LoVo (cell line): ENCODE measurements at places on chromosomes 4 and X.

DNA sequence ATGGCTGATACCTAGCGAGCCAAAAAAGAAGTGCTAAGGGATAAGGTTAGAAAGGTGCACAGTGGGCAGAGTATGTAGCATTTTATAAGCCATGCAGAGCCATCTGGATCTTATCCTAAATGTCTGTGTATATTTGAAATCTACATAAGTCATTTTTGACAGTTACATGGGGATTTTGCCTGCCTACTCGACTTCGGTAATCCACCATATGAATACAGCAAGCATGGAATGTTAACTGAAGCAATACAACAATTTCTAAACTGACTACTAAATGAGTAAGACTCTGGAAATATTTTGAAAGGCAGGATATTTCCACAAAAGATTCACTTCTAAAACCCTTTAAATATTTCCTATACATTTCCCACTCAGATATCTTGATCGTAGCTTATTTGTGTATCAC is 122.5 kb downstream of the KCNIP4 start:
- no peak for DNase-seq

DNA sequence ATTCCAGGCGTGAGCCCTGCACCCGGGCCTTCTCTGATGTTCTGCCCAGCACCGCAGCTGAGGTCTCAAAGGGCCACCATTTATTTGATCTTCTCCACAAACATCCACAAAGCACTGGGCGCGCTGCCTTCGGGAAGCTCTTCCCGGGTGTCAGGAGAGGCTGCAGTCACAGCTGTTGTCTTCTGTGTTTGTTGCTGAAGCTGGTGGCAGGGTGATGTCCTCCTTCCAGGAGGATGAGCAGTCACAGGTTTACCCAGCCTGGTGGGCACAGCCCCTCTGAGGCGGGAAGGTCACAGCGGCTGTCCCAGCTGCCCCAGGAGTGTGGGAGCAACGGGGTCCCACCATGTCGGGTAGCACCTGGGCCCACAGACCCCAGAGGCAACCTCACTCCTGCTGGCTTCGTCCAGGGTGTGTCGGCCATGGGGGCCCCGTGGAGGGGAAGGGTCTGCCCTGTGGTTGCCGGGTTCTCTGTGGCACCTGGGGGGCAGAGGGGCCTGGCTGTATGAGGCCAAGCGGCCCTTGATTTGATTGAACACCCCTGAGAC is 27.6 kb downstream of the FGFRL1 start:
- no peak for DNase-seq

- no peak for DNase-seq
These were observed 31.3 kb upstream of the ETNPPL start for GRCh38 chr4:108794136-108794535.

DNA sequence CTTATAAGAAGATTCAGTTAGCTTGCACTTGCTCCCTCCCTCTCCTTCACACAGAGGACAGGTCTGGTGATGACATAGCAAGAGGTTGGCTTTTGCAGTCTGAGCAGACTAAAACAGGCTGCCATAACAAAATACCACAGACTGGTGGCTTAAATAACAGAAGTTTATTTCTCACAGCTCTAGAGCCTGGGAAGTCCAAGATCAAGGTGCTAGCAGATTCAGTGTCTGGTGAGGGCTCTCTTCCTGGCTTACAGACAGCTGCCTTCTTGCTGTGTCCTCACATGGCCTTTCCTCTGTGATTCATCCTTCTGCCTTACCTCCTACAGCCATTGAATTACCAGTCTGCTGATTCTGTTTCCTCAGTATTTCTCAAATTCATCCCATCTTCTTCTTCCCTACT is 13.1 kb downstream of the RP2 start:
- DNase-seq: no peak

GRCh38 chrX:1909419-1910206 is 294.8 kb downstream of the ASMT start:
- no peak for DNase-seq

- DNase-seq: no peak
These were observed 240.0 kb downstream of the GPC3 start for GRCh38 chrX:133745349-133745748.

- no peak for DNase-seq
These were observed 27.9 kb upstream of the BBS7 start for GRCh38 chr4:121898150-121898549.

DNA sequence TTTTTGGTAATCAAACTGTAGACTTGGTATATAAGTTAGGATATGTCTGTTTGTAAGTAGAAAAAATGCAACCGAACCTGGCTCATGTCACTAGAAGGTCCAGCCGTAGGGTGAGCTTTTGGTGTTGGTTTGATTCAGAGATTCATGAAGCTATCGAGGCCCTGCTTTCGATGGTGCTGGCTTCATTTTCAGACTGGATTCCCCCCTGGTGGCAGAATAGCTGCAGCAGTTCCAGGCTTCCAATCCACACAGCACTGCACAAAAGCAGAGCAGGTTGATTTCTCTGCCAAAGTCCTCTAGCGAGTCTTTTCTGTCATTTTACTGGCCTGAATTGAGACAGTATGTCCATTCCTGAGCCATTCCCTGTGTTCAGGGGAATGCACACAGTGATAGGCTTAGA is 33.1 kb downstream of the PDK3 start:
- DNase-seq: no peak

DNA sequence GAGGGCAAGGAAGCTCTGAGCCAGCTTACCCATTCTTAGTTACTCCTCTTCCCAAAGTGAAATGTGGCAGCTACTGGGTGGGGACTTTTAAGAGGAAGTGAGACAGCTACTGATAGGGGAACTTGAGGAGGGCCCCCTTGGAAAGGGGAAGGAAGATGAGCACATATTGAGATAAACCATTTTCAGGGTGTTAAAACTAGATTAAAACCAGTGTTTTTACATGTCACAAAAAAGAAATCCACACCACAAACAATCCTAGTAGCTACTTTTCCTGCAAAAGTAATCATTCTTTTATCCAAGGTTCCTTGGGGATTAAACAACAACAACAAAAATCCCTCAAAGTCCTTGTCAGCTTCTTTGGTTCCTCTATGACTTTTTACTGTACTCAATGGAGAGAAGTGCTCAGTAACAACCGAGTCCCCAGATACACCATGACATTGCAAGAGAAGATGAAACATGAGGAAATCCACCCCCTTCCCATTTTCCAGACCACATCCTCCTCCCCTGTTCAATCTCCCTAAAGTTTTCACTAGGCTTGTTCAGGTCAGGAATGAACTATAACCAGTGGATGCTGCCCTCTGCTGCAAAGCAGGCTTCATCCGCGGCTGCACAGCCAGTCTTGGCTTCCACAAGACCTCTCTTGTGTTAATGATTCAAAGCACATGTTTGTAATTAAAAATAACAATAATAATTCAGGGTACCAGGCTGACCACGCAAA is 113.5 kb upstream of the TMEM164 start:
- DNase-seq: no peak

- no peak for DNase-seq
These were observed 69.6 kb upstream of the MTNR1A start for GRCh38 chr4:186624951-186625350.

DNA sequence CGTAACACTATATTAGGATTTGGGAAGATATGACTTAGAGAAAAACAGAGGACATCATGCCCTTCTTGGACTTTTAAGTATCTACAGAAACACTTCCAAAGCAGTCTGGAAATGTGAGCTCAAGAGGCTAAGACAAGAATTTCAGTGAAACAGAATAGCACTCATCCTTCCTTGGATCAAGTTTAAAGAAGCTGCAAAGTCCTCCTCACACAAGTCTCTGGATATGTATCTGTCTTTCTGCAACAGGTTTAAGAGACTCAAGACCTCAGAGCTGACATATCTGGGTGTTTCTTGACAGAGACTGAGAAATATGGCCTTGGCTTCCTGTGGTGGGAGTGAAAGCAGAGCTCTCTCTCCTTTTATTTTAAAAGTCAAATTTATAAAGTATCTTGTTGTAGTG is 82.5 kb upstream of the GIMD1 start:
- DNase-seq: no peak

- no peak for DNase-seq
These were observed 266.6 kb downstream of the NKX6-1 start for GRCh38 chr4:84232309-84233095.

DNA sequence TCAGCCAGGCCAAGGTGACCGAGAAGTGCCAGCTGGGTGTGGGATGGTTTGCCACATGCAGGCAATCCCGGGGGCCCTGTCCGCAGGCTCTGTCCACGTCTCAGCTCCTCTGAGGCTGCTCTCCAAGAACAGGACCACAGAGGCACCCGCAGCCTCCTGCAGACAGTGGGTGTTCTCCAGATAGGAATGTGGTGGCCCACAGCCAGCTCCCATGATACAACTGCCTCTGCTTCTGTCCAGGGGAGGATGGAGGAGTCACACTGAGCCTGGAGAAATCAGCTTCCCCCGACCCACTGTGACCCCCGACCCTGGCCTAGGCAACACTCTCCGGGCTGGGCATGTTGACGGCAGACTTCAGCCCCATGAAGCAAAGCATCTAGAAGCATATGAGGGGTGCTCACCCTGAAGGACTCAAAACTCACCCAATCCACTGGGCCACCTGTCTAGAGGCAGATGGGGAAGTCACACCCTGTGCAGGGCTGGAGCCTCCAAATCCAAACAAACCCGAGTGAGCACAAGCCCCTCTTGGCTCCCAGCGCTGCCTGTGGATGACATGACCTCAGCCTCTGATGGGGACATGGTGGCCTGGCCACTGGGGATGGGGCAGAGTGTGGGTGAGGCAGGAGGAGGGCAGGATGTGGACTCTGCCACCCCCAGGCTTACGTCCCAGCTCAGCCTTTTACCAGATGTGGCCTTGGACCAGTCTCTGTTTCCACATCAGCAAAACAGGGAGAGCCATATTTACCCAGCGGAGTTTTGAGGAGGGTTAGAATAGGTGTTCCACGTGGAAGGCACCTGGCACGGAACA is 102.3 kb downstream of the PSAPL1 start:
- no peak for DNase-seq

- no peak for DNase-seq
These were observed 20.8 kb downstream of the IRF2 start for GRCh38 chr4:184453365-184454160.
